LHCN-M2 (cell line): ENCODE measurements at places on chromosomes 12 and 14. TPM values are rescaled to one million over a fixed set of nuclear protein-coding genes. Genes with fewer than 3 reads are reported as not detected.

CLEC2A gene
- total RNA-seq, result not detected in 2 replicates

CLECL1 gene
- not detected in 2 replicates for total RNA-seq

GRCh38 chr12:119134284-119135072, 44.3 kb upstream of the HSPB8 start:
- DNase-seq, result no peak

LUM gene
- 14.9 and 19.1 TPM in 2 replicates for total RNA-seq

- no peak for DNase-seq
Observed at GRCh38 chr12:47757840-47758583, 668 bp downstream of the RAPGEF3 start.
